SHP77 (cell line): ENCODE measurements at places on chromosomes 3 and 15.

GRCh38 chr15:72313448-72313840 lies 6.5 kb downstream of the CELF6 start:
- DNase-seq, result no peak

DNA sequence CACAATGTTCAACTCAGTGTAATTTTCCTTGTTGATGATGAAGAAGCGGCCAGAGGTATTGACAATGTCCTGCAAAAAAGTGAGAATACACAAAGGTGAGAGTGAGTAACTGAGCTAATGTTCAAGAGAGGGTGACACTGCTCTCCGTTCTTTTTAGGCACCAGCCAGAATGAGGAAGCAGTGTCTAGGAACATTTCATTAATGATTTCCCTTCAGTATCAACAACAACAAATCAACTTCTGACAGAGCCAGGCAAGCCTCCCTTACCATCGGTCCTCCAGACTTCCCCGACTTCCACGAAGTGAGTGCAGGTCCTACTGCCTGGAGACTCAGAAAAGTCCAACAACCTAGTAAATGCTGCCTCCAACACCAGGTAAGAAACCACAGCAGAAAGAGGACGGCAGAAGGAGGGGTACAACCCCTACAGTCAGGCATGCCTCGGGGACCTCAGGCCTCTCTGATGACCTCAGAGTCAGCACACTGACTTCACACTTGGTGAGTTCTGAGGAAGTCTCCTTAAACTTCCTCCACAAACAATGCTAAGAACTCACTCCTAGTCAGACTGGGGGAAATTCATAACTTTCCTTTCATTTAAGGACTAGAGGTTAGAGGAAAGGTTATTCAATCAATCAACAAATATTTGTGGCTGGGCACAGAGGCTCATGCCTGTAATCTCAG lies 62.7 kb downstream of the NPTN start:
- DNase-seq, result no peak

DNA sequence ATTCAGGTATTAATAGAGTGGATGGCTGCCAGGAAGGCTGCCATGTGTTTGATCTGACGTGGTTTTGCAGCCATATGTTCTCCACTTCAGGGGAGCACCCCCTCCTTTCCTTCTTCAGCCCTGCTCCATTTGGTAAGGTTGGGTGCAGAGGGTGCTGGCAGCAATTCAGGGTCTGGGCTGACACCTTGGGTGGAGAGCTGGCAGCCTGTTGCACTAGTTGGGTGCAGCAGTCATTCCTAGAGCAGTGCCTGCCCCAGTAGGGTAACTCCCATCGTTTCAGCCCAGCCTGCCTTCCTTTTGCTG lies 1.5 kb downstream of the TYRO3 start:
- DNase-seq, result no peak

DNA sequence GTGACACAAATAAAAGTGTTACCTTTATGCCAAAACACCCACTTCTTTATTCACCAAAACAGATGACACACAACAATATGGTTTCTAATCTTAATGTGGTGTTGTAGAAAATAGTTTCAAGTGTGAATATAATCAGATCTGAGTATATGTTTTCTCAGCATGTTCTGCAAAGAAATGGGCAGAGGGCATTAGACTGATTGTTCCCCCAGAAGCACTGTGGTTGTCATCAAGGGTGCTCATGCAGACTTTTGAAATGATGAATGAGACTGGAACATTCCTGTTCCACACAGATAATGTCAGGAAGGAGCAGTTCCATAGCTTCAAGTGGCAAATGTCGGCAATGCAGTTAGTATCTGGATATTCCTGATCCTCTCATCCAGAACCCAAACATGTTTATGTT lies 37.5 kb downstream of the GPR176 start:
- no peak for DNase-seq

- no peak for DNase-seq
Measured at GRCh38 chr3:96700322-96701315, 113.8 kb upstream of the EPHA6 start.

DNA sequence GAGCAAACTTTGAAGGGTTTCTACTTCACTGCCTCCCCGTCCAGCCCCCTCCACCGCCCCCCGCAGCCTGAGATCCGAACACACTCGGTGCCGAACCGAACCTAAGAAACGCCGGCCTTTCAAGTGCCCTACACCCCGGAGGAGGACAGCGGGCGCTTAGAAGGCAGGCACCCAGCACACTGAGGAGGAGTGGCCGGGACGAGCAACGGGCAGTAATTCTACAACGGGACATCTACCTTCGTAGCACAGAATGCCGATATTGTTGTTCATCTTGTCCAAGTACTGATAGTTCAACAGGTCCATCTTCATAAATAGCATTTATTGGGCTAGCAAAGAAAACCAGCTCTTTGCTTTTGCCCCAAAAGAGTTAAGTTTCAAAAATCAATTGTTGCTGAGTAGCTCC lies 513 bp downstream of the VGLL4 start:
- peak; percentile 25 for DNase-seq

- no peak for DNase-seq
Measured at GRCh38 chr3:172167892-172168648, 128.7 kb downstream of the FNDC3B start.

- DNase-seq, result no peak
Measured at GRCh38 chr3:30256474-30256873, 349.9 kb upstream of the TGFBR2 start.

DNA sequence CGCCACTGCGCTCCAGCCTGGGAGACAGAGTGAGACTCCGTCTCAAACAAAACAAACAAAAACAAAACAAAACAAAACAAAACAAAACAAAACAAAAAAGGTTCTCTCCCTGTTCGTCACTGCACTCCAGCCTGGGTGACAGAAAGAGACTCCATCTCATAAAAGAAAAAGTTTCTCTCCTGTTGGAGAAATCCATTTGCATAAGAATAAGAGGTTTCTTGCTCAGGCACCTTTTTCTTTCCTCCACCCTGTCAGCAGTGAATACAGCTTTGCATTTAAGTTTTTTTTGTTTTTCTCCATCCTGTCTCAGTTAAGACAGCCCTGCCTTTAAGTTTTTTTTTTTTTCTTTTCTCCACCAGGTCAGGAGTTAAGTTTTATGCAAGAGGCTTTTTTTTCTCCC lies 109.5 kb downstream of the DPH6 start:
- DNase-seq, result no peak

GRCh38 chr3:194364652-194365434 lies 4.7 kb downstream of the LRRC15 start:
- DNase-seq, result peak; percentile 52

DNA sequence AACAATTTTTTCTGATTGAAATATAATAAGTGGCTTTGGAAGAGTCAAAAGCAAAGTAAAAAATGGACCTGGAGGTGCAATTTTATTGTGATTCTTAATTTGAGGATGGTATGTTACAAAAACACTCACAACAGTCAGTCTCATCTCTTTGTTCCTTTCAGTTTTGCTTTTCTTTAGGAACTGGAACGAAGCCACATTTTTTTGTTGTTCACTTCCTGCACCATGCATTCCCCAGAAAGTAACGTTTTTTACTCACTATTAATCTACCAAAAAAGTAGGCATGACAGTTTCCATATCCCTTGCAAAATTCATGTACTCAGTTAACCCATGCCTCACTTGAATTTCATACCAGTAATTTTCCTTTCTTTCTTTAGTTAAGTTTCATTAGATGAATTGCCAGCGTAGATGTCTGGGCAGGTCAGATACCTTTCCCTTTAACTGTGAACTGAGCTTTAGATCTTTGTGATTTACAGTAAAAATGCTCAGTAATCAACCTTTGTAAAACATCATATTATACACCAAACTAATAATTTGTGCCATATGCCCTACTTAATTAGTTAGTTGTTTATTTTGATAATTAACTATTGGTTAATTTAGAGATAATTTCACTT lies 384.3 kb downstream of the ROBO1 start:
- no peak for DNase-seq

DNA sequence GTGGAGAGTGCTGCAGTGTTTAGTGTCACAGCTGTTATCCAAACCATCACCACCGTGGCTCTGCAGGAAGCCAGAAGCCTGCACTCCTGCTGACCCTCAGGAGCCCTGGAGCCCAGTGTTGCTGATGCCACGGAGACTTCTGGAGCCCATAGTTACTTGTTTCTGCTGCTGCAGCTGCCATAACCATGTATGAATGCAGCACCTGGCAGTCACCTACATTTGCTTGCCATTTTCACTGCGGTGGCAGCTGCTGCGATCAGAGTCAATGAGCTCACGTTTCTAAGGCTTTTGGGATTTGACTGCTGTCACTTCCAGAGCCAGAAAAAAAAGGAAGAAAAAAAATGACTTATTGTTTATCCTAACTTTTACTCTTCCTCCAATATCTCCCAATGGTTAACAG lies 299.2 kb upstream of the THRB start:
- peak; percentile 54 for DNase-seq

DNA sequence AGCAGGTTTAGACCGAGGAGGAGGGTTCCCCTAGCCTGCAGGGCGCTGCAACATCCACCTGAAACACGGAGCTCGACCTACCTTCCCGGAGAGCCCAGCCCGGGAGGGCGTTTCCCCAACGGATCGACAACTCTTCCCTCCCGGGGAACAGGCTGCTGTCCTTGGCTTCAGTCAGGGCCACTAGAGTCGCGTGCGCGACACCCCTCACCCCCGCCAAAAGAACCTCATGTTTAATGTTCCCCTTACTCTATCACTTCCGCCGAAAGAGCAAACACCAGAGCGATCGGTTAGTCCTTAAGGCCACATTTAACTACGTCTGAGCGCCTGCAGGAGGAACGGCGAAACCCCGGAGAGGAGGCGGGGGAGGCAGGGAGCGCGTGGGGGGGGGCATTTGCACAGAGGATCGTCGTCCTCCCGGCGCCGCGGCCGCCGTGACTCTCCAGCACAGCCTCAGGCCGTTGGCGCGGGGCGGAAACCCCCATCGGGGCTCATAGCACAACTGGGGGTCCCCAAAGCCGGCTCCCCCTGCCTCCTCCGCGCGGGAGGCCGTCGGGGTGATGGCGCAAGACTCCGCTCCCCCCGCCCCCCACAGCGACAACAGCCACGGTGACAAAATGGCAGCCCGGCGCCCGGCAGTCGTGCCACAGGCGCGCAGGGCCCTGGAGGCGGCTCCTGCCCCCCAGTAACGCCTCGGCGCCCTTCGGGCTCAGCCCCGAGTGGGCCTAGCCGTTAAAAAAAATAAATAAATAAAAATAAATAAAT lies 3.2 kb downstream of the ANP32A start:
- peak; percentile 29 for DNase-seq

DNA sequence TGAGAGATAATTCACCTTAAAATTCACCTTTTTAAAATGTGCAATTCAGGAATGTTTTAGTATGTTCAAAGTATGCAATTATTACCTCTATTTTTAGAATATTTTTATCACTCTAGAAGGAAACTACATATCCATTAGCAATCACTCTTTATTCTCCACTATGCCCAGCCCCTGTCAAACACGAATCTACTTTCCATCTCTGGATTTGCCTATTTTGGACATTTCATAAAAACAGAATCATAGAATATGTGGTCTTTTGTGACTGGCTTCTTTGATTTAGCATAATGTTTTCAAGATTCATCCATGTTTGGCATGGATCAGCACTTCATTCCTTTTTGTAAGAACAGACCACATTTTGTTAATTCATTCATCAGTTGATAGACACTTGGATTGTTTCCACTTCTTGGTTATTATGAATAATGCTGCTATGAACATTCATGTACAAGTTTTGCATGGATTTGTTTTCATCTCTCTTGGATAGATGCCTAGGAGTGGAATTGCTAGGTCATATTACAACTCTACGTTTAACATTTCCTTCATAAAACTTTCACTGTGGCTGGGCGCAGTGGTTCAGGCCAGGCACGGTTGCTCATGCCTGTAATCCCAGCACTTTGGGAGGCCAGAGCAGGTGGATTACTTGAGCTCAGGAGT lies 12.7 kb downstream of the HMCES start:
- DNase-seq, result no peak

- DNase-seq, result no peak
Measured at GRCh38 chr15:68674975-68675374, 96.2 kb downstream of the CORO2B start.

- DNase-seq, result no peak
Measured at GRCh38 chr3:117616227-117616626, 906.6 kb downstream of the TUSC7 start.

DNA sequence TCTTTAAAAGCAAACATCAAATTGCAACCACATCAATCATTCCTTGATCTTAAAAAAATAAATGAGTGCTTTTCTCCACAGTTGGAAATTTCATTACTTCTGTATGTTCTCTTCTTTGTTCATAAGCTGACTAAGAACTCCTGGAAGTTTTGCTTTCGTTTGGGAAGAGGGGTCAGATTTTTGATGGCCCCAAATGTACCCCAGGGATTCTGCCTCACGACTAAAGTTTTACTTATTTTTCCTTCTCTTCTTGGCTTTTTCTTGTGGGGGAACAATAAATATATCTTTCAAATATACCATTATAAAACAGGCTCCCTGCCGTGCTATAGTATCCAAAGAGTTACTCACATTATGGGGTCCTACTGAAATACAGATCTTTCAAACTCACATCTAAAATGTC lies 215.0 kb upstream of the CDIN1 start:
- no peak for DNase-seq

GRCh38 chr3:195587824-195588223 lies 4.1 kb upstream of the APOD start:
- no peak for DNase-seq

GRCh38 chr3:50165910-50166538 lies 10.9 kb downstream of the SEMA3F start:
- DNase-seq, result no peak

DNA sequence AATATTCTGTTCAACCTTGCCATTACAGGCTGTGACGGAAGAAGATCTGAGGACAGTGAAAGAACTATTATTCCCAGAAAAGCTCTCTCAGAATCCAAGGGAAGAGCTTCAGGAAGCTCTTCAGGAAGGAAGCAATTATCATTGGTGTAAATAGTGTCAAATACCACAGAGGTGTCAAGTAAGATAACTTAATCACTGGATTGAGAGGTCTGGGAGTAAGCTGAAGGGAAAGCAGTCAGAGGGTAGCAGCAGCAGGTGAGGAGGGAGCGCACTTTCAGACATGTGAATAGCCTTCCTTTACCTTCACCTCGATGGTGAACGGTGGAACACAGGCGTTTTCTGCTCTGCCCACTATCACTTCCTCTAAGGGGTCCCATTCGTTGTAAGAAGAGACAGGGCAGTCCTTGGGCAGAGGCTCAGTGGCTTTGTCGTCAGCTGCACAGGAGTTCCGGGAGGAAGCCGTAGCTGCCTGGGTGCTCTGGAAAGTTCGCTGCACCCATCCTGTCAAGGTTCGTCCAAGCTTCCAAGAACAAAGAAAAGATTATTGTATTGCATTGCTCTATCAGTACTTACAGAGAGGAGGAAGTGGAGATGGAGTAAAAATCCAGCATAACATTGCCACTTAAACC lies 1.9 kb downstream of the GATM start:
- DNase-seq, result no peak
